ENCODE measurements at places on chromosomes 2 and 18.

DNA sequence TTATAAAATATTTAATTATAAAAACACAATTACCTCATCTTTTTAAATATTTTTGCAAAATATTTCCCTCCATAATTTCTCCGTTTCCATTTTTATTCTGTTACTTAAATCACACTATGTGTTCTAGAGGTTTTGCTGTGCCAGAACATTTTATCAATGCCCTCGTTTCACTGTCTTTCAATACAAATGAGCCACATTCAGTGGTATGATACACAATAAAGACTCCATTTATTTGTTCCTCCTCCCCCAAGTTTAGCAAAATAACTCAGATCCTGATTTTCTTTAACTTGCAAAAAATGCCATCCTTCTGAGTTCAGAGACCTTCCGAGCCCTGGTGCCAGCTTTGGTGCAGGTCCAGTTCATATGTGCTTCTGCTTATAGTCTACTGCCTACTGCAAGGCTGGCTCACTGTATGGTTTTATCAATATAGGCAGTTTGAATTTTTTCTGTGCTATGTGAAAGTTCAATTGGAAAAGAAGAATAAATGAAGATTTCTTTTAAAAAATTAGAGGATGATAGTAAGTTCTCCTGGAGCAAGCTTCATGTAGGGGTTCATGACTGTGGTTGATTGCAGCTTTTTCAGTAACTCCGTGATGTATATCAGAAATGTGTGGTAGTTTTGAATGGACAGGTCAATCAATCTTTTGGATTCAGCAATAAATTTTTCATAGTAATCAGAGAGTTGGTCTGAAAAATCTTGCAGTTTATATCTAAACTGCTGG lies 42.5 kb downstream of the APOB start:
- DNase-seq = no peak

DNA sequence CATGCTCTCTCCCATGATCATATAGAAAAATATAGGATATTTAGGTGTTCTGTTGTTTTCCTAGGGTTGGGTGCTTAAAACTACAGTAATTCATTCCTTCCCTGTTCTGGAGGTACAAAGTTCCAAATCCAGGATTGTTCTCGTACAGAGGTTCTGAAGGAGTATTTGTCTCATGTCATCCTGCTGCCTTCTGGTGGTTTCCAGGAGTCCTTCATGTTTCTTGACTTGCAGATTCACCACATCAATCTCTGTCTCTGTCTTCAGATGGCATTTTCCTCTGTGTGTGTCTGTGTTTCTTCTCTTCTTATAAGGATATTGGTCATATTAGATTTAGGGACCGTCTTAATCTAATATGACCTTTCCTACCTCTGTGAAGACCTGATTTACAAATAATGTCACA lies 397.9 kb downstream of the NYAP2 start:
- no peak for DNase-seq

DNA sequence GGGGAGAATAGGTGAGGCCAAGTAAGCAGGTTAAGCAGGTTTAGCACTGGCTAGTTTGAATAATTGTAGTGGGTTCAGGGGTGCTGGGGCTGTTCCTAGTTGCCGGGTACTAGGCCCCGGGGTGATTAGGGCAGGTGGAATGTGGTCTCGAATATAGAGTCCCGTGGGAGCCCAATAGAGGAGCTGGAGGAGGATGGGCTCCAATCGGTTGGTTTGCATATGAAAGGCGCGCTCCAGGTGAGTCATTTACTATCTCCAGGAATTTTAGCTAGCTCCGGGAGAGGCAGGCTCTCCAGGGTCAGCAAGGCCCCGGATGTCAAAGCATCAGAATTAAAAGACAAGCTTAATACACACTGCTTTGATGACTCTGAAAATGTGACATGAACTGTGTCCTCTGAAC lies 304.0 kb downstream of the ZNF521 start:
- DNase-seq = no peak

- no peak for DNase-seq
Measured at GRCh38 chr2:43515248-43515647, 80.6 kb downstream of the THADA start.

DNA sequence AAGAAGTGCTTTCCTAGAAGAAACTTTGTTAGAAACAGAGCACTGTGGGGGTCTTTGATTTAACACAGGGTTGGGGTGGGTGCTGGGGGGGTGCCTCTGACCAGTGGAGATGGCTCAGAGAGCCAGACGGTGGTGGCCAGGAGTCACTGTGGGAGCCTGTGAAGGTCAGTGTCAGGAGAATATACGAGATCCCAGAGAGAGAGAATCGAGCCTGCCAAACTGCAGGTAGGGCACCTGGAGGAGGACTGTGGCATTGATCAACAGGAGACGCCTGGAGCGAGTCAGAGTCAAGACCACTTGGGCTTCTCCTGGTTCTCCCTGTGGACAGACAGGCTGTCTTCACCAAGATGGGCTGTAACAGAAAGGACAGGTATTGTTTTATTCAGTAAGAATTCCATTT lies 136.5 kb upstream of the TWIST2 start:
- no peak for DNase-seq

GRCh38 chr2:28687640-28688385 lies 63.8 kb upstream of the PPP1CB start:
- no peak for DNase-seq

GRCh38 chr2:85605406-85606115 lies 3.1 kb upstream of the TMEM150A start:
- peak; percentile 94 for DNase-seq

- DNase-seq = no peak
Measured at GRCh38 chr18:217532-218336, 50.1 kb downstream of the THOC1 start.

DNA sequence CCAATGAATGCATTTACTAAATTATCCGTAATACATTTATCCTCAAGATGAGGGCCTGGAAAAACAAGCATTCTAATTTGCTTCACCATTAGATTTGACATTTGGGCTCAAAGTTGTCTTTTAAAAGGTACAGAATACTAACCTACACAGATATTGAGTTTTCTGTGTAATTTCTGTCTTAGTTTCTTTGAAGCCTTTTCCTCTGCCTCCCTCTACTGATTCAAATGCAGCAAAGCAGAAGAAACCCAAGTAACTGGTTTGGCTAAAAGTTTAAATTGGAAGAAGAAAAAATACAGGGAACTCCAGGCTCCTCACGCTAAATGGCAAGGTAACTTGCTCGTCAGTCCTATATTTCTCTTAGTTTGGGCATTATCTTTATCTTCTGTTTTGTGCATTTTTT lies 53.3 kb upstream of the SLC5A7 start:
- DNase-seq = peak; percentile 8

- DNase-seq = peak; percentile 75
Measured at GRCh38 chr2:160429248-160430000, 64.2 kb downstream of the RBMS1 start.

DNA sequence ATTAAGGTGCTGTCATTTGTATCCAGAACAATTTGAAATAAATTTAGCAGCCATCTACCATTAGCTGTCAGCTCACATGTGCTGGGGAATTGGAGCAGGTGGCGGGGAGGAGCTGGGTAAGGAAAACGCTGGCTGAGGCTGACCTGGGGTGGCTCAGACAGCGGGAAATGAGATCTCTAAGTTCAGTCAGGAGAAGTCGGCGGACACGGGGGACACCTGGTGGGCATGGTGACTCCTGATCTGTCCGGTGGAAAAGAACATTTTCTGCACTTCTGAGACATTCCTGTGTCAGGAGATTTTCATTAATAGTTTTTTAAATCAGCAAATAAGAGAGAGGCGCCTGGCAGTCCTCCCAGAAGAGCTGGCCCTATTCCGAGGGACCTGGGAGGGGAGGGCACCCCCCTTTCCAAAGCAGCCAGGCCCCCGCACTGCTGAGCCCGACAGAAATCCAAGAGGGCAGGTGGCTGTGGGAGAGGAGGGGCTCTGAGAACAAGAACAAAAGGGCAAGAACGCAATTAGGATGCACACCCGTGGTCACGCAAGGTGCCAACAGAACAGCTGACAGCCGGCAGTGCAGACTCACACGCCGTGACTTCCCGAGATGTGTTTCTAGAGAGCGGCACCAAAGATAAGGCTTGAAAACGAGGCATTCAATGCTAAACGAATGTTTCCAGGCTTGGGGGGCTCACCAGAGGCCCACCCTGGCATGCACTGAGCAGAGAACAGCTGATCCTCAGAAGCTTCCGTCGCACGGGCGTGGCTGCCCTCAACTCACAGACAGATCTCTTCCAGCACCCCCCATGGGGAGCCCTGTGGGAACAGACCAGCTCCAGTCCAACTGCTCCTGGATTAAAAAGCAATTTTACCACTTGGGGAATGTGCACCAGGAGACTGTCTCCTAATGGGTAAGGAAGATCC lies 26.4 kb downstream of the SLC66A2 start:
- DNase-seq = no peak

GRCh38 chr2:133603109-133603508 lies 34.8 kb upstream of the NCKAP5 start:
- no peak for DNase-seq

GRCh38 chr2:16578081-16578480 lies 87.6 kb downstream of the CYRIA start:
- no peak for DNase-seq

- no peak for DNase-seq
Measured at GRCh38 chr2:179226203-179226960, 38.2 kb downstream of the SESTD1 start.

DNA sequence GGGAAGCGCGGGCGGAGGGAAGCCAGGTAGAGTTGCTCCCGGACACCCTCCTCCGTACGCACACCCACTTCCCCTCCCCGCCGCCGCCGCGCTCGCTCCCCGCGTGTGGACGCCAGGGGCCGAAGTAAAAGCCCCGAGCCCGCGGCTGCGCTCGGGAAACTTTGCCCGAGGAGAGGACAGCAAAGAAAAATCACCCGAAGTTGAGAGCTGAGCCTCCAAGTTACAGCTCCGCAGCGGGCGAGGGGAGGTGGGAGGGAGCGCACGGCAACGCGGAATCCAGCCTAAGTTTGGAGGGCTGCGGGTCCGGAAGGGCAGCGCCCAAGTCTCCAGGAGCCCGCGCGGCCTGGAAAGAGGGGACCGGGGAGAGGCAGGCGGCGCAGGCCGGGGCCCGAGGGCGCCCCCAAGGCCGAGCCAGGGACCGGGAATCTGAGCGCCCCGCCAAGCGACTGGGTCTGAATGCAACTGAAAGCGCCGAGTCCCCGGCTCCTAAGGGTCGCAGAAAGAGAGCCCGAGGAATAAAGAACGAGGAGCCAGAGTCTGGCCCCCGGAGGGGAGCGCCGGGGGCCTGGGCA lies 706 bp upstream of the BCL11A start:
- DNase-seq = no peak

GRCh38 chr2:85748039-85748734 lies 5.6 kb upstream of the ATOH8 start:
- DNase-seq = no peak

GRCh38 chr2:51410331-51410730 lies 378.4 kb upstream of the NRXN1 start:
- peak; percentile 24 for DNase-seq

GRCh38 chr2:151730262-151730975 lies 3.9 kb downstream of the NEB start:
- peak; percentile 8 for DNase-seq

DNA sequence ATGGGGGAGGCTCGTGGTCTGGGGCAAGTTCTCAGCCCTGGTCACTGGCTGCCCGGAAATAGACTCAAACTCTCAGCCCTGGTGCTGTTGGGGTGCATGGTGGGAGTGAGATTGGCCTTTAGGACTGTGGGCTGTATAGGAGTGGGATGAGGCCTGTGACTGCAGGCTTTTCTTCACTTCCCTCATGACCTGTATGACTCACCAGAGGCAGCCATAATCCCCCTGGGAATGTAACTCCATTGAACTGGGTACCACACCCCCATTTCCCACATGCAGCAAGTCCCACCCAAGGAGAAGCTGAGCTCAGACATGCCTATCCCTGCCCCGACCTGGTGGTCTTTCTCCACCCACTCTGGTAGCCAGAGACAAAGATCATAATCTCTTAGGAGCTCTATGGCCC lies 177.7 kb upstream of the OSR1 start:
- no peak for DNase-seq

- no peak for DNase-seq
Measured at GRCh38 chr2:159875083-159875482, 77.1 kb upstream of the CD302 start.
